GM04503 (cell line): ENCODE measurements at places on chromosomes 6 and 20.

DNA sequence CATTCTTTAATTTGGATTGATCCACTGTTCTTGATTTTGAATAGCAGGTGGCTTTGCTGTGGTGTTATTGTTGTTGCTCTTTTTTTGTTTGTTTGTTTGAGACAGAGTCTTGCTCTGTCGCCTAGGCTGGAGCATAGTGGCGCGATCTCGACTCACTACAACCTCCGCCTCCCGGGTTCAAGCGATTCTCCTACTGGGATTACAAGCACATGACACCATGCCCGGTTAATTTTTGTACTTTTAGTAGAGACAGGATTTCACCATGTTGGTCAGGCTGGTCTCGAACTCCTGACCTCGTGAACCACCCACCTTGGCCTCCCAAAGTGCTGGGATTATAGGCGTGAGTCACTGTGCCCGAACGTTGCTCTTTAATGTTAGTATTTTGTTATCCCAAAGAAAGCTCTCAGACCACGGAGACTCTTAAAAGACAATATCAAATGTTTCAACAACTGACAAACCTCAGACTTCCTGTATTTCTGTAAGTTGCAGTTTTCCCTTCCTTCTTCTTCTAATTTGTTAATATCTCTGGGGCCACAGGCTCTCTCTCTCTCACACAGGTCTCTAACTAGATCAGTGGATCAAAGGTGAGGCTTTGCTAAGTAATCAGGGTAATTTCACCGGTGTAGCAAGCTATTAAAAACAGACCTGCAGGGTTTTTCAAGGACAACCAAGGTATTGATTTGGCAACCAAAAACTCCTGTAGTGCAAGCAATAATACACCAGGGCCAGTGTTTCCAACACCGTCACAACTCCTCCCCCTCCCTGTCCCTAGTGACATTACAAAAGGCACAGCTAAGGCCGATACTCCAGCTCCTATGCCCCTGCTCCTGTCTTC lies 48.8 kb upstream of the ZNF217 start:
- no peak for DNase-seq

GRCh38 chr6:119310486-119311036 lies 39.0 kb downstream of the MAN1A1 start:
- DNase-seq, result no peak

- DNase-seq, result no peak
Measured at GRCh38 chr20:60465439-60465838, 507.2 kb downstream of the CDH26 start.

- DNase-seq, result no peak
Measured at GRCh38 chr20:36881888-36882287, 6.0 kb downstream of the TLDC2 start.

- no peak for DNase-seq
Measured at GRCh38 chr6:89110284-89110683, 7.6 kb downstream of the SRSF12 start.

DNA sequence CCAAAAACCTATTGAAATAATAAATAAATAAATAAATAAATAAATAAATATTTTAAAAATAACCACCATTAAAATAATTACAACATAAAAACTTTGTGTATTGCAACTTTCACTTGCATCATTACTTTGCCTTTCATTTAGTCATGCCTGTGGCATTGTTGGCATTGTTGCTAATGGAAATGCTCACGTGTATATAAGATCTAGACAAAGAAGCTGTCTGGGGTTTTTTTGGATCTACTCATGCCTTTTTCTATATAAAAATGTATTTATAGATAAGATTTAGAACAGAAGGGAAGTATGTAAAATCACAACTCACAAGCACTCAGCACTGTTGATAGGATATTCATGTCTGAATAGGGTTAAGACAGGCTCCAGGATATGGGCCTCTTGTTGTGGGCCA lies 27.9 kb downstream of the GFRA4 start:
- DNase-seq, result no peak
